Kidney epithelial cell (primary cell): ENCODE measurements at places on chromosomes 5 and 9. TPM values are rescaled to one million over a fixed set of nuclear protein-coding genes. Genes with fewer than 3 reads are reported as not detected.
A peak's percentile ranks its signal among the peaks of the same experiment; 100 is the strongest.

DNA sequence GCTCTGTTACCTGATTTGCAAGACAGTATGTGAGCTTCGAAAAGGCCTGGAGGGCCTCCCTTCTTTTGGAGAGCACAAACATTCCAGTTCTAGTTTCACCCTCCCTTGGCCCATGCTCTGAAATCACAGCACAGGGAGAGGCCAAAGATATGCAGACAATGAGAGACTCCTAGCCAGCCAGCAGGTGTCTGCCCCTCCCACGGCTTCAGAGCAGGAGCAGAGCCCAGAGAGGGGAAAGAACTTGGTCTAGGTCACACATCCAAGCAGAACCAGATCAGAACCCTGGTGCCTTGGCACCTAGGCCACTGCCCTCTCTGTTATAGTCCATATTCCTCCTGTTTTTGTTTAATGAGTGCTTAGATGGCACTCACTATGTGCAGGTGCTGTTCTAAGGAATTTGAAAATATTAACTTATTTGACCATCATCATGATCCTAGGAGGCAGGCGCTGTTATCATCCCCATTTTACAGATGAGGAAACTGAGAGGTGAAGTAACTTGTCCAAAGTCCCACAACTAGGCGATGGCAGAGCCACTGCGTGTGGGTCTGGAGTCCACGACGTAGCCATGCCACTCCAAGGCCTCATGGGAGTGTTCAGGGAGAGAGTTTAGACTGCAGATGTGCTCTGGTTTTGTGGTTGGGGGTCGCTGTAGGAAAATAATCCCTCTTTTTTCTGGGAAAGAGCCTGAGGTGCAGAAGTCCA, 27.2 kb downstream of the TMOD1 start:
- no peak for DNase-seq

DNA sequence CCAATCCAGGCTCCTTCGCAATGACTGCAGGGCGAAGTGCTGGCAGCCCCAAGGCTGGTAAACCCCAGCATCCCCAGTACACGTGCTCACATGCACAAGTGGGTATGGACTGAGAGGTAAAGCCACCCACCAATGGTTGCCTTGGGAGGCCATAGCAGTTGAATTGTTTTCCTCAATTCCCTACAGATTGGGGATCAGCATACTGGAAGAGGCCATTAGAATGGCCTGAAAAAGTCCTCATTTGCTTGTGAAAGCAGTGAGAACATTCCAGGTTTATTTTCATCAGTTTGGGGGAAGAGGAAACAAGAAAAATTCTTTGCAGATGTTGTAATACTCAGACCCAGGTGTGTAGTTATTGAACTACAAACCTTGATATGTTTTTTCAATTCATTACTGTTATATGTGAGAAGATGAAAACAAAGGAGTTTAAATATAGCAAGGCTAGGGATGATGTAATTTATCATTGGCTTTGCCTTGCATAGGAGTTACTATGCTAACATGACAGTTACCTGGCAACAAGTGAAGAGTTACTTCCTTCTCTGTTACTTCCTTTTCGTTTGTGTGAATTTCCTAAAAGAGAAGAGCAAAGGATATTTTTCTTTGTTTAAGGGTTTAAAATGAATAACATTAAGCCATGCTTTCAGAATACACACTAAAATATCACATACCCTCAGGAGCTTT, 36.4 kb downstream of the MTMR12 start:
- peak; percentile 77 for DNase-seq

- no peak for DNase-seq
Observed at GRCh38 chr9:137638680-137639079, 19.9 kb downstream of the EHMT1 start.

GRCh38 chr5:40271476-40271875, 408.2 kb upstream of the PTGER4 start:
- no peak for DNase-seq

The GABRA6 gene
- not detected in 2 replicates for total RNA-seq

The SLC2A6 gene
- 51.8 and 60.9 TPM in 2 replicates for total RNA-seq
